ENCODE measurements at places on chromosomes 4 and X. TPM values are rescaled to one million over a fixed set of nuclear protein-coding genes. Genes with fewer than 3 reads are reported as not detected.
A peak's percentile ranks its signal among the peaks of the same experiment; 100 is the strongest.

C4orf36 gene
- 0.98 TPM for polyA plus RNA-seq

PAGE2B gene
- polyA plus RNA-seq, result not detected

CYBB gene
- polyA plus RNA-seq, result not detected

TKTL2 gene
- not detected for polyA plus RNA-seq

SLC10A6 gene
- not detected for polyA plus RNA-seq

TXK gene
- polyA plus RNA-seq, result 0.05 TPM

DNA sequence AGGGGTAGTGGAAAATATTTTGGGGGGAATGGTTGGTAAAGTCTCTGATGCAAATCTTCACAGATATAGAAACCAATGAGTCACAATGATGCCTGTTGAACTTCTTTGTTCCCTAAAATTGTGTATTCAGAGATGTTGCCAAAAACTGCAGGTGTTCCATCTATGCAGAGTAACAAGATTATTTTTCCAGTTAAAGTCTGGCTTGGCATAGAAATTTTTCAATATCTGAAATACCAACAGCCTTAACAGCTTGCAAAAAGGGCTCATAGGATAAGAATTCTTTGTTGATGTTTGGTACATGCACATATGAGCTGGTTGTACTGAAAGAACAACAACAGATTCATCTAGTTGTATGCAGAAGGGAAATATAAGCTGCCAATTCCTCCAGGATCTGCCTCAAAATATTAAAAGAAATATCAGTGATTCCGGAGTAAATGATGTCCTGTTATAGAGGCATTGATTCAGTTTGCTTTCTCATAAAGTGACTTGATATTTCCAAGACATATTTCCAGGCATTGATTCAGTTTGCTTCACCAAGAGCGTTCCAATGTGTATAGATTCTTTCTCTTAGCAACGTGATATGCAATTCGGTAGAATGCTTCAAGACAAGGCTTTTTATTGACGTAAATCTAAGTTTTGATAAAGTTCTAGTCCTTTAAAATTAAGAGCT, 564.4 kb downstream of the TMA16 start:
- peak; percentile 56 for DNase-seq

DNA sequence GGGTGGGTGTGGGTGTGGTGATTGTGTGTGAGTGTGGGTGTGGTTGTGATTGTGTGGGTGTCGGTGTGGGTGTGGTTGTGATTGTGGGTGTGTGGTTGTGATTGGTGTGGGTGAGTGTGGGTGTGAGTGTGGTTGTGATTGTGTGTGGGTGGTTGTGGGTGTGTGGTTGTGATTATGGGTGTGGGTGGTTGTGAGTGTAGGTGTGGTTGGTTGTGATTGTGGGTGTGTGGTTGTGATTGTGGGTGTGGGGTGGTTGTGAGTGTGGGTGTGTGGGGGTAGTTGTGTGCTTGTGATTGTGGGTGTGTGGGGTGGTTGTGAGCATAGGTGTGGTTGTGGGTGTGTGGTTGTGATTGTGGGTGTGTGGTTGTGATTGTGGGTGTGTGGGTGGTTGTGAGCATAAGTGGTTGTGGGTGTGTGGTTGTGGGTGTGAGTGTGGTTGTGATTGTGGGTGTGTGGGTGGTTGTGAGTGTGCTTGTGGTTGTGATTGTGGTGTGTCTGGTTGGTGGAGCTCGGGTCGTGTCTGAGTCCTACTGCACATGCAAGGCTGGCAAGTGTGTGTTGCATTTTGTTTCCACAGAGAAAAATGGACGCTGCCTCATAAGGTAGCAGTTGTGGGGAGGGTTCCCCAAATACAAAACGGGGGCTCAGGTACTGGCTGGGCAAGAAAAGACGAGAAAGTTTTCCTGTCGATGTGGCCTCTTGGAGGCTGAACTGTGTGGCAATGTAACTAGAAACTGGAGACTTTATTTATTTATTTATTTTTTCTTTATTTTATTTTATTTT, 116.7 kb downstream of the UBE2K start:
- peak; percentile 30 for DNase-seq

DNA sequence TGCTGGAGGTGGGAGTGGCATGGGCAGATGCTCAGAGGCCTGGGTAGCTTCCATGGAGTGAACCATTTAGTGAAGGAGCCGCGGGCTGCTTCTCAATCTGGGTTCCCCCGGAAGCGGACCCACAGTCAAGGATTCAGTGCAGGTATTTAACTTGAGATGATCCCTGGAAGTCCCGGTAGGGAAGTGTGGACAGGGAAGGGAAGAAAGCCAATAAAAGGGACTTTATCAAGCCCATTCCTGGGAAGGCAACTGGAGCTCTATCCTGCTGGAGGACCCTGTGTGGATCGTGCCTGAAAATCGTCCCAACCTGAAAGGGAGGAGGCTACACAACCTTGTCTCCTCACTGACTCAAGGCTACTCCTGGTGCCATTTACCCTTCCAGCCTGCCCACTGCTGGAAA, 76.9 kb downstream of the DHX15 start:
- DNase-seq, result no peak

DNA sequence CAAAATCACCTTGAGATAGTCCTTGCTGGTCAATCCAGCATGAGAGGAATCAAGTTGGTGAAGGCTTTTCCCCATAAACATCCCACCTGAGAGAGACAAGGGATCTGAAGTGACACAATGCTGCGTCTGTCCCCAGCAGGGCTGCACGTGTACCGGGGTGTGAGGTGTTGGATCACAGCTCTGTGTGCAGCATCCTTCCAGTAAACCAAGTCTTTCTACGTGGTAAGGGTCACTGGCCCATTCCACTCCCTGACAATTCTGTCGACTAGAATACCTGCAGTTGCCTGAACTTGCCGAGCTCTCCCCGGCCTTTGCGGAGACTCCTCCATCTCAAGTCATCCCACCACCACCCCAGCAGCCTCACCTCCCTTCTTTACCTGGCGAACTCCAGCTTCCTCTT, 14.8 kb downstream of the HELT start:
- DNase-seq, result no peak

DNA sequence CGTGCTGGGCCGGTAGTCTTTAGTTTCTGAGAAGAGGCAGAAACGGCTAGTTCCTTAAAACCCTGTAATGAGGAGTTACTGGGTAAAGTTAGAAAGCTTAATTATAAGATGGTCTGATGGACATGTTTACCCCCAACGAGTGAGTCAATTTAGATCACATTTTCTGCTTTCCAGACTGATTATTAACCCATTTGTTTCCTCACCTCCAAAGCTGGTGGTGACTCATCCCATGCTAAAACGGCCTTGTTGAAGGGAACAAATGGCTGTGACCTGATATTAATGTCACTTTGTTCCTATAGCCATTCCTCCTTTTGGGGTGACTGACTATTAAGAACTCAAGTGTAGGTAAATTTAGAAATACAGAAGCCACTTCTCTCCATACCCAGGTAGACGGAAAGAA, 232.0 kb downstream of the KCNIP4 start:
- DNase-seq, result no peak

GRCh38 chr4:106323119-106323518, 6.8 kb downstream of the AIMP1 start:
- DNase-seq, result no peak

GRCh38 chr4:80202741-80203553, 5.6 kb downstream of the PRDM8 start:
- peak; percentile 54 for DNase-seq

GRCh38 chr4:183144787-183145186, 45.7 kb downstream of the WWC2 start:
- DNase-seq, result no peak

DNA sequence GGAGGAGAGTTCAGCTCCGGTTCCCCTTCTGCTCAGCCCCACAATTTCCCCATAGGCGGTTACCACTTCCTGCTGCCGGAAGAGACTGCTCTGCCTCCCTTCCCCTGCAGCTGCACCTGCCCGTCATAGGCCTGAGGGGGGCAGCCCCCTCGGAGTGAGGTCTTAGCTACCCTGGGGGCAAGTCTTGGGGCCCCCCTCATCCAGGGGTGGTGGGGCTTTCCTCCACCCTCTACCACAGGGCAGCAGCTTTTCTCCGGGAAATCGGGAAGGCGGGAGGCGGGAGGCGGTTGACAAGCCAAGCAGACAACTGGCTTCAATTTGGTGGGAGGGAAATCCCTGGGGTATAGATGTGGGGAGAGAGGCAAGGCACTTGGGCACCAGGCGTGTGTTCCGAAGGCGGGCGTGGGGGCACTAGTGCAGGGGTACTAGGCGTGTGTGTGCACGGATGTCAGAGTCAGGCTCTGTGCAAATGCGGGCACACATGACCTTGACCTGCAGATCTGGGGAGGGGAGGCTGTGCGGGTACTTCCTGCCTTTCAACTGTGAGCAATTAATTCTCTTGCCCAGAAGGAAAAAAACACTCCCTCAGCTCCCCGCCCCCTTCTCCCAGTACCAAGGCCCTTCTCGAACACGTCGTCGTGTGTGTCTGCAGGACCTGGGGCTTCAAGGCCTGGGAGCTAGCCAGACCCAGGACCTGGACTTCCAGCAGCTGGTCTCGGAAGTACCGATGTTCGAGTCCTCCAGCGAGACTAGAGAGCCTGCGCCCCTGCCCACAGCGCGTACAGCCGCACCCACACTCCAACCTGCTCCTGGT, 1.0 kb upstream of the ARHGAP4 start:
- no peak for DNase-seq

DNA sequence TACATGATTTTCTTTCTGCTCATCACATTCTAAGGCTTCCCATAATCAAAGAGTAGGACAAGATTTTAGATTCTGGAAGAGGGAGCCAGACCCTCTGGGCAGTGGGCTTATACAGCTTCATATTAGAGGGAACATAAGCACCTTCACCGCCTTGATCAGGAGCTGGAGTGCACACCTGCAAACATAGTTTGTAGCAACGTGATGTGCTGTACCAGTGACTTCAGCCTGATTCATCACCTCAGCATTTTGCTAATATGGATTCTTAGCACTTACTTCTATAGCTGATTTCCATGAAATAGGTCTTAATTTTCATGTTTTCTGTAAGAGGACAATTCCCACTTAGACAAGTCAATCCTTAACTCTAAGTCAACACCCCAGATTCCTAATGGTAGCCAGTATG, 36.7 kb downstream of the PCDH18 start:
- no peak for DNase-seq

- no peak for DNase-seq
These were observed 298.2 kb upstream of the ARSJ start for GRCh38 chr4:114277690-114278089.

GRCh38 chrX:130171446-130172126, at the start of gene RAB33A:
Gene RAB33A (plus strand): TSS chrX:130171962. CDS start chrX:130172063, 101 bp downstream.
- DNase-seq, result peak; percentile 25

- no peak for DNase-seq
These were observed 5.1 kb upstream of the ARHGAP36 start for GRCh38 chrX:131053076-131053475.

- no peak for DNase-seq
These were observed 40.9 kb downstream of the ADH5 start for GRCh38 chr4:99047710-99048109.

DNA sequence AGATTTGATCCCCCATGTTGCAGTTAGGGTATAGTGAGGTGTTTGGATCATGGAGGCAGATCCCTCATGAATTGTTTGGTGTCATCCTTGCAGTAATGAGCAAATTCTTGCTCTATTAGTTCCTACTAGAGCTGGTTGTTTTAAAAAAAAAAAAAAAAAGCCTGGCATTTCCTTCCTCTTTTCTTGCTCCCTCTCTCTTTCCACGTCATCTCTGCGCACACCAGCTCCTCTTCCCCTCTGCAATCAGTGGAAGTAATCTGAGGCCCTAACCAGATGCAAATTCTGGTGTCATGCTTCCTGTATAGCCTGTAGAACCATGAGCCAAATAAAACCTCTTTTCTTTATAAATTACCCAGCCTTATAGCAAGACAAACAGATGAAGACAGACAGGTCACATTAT, 24.5 kb downstream of the WDR17 start:
- no peak for DNase-seq
